ENCODE measurements at places on chromosomes 1 and 21.

- no peak for DNase-seq
These were observed 41.4 kb upstream of the DNASE2B start for GRCh38 chr1:84356881-84357280.

GRCh38 chr1:212600071-212600915, 8.3 kb upstream of the ATF3 start:
- DNase-seq, result no peak

DNA sequence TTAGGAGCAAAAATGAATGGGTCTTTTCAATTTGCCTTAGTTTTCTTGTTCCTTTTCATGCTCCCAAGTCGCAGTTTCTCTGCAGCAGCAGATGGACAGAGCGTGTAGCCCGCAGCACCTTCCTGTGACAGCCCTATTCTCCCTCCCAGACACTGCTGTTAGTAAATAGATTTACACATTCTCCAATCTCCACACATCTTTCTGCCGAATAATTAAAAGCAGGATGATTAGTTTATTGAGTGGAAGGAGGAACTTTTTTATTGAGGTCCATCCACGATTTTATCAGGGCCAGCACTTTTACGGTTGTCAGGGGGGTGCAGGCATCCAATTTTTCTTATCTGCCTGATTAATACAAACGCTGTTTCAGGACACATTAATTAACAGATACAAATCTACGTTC, 98.2 kb upstream of the USH2A start:
- DNase-seq, result no peak

DNA sequence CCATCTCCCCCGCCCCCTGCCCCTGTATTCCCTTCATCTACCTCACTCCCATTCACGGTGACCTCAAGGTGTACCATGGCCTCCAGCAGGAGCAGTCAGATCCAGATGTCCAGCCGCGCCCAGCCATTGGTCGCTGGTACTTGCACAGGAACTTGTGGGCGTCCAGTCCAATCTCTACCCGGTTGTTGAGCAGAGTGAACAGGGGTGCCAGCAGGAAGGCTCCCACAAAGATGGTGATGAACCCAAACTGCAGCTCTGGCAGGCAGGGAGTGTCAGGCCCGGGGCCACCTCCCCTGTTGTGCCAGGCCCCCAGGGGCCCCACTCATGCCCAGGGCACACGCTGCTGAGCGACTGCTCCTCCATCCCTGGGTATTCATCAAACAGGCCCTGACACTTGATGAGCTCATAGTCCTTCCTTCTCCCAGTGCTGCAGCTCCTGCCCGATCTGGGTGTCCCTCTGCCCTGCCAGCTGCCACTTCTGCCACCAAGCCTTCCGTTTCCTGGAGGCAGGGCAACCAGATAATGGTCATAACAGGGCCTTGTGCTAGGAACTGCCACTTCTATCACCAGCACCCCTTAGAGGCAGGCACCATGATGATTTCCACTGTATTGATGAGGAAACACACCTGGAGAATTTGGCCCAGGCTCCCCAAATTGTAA, 5.7 kb upstream of the ARHGEF19 start:
- DNase-seq, result no peak

GRCh38 chr1:193726722-193727121, 540.3 kb upstream of the B3GALT2 start:
- no peak for DNase-seq

DNA sequence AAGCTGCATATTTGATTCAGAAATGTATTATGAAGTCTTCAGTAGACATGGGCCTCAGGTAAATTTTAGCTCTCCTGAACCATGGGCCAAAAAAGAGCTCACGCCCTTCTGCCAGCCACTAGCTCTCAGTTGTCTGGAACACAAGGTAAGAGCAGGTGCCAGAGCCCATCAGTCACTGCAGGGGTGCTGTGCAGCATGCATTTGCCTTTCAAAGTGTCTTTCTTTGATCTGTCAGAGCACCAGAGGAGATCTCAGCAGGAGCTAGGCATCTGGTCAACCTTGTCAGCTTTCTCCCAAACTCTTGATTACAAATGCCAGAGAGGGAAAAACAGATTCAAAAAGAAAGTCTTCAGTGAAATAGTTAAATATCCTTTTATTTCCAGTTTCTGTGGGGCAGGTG, 332.3 kb downstream of the COL11A1 start:
- no peak for DNase-seq

DNA sequence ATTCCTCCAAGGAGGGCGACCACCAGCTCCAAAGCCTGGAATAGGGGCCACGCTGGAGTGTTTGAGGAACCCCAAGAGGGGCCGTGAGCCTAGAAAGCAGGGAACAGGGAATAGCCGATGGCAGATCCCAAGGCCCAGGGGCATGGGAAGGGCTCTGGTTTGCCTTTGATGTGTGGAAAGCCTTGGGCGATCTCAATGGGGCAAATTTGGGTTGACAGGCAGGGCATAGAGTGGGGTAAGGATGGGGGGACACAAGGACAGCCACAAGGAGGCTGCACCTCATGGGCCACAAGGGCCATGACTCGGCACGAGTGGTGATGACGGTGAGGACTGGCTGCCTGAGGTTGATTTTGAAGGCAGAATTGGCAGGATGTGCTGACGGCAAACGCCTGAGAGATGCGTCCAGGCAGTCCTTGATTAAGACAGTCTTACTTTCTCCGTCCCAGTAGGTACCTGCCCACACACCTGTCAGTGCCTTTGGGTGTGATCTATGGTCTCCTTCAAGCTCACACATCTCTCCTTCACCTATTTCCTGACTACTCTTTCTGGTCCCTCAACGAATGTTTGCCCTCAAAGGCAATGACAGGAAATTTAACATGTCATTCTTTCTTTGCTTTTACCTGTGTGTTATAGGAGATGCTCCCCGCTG, 2.0 kb upstream of the TMPRSS3 start:
- no peak for DNase-seq

DNA sequence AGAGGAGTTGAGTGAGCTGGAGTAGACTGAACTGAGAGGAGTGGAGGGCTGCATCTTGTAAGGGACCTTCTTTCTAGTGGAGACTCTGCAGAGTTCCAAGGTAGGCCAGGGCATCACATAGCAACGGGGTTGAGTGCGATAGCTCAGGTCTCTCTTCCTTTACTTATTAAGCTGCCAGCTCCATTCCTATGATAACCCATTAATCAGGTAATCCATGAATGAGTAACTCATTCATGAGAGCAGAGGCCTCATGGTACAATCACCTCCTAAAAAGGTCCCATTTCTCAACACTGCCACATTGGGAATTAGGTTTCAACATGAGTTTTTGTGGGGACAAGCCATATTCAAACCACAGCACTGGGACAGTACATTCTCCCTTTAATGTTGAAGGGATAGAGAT, 21.3 kb downstream of the VN1R5 start:
- DNase-seq, result no peak

- DNase-seq, result no peak
These were observed 9.8 kb downstream of the CD101 start for GRCh38 chr1:117011334-117011733.

DNA sequence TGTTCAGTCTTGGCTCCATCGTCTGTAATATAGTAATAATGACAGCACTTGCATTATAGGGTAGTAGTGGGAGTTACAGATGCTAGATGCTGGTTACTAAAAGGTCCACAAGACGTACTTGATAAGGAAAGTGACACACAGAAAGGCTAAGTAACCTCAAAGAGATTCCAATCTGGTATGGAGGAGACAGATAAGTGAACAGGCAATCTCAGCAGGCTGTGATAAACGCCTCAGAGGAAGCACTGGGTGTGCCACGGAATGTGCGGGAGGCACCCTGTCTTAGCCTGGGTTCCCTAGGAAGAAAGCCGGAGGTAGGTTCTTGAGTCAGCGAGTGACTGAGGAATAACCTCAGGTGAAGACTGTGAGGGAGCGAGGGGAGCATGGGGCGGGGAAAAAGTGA, 4.6 kb upstream of the CTPS1 start:
- no peak for DNase-seq

GRCh38 chr1:184691719-184692324, 62.8 kb downstream of the EDEM3 start:
- peak; percentile 29 for DNase-seq

DNA sequence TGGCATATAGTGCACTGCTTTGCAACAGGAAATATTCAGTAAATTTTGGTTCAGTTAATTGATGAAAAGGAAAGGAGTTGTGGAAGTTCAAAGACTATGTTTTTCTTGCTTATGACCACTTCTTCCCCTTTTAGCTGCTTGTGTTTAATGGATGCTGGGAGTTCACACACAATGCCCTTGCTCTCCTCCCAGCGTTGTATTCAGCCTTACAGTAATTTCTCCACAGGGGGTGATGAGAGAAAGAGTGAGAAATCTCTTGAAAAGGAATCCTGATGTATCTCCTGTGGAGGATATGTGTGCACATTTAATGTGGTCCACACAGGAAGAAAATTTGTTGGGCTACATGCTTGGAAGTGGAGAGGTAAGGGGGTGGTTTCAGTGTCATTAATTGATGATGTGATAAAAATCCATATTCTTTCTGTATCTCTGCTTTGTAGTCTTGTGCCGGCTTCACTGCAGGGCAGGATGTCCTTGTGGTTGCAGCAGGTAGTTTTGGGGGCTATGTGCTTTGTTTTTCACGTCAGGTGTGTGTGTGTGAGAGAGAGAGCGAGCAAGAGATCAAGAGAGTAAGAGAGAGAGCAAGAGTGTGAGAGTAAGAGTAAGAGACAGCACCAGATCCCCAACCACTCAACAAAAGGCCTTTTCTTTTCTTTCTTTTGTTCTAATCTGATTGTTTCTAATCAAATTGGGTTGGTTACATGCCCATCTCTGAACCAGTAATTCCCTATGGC, 204.4 kb downstream of the RWDD3 start:
- DNase-seq, result no peak

DNA sequence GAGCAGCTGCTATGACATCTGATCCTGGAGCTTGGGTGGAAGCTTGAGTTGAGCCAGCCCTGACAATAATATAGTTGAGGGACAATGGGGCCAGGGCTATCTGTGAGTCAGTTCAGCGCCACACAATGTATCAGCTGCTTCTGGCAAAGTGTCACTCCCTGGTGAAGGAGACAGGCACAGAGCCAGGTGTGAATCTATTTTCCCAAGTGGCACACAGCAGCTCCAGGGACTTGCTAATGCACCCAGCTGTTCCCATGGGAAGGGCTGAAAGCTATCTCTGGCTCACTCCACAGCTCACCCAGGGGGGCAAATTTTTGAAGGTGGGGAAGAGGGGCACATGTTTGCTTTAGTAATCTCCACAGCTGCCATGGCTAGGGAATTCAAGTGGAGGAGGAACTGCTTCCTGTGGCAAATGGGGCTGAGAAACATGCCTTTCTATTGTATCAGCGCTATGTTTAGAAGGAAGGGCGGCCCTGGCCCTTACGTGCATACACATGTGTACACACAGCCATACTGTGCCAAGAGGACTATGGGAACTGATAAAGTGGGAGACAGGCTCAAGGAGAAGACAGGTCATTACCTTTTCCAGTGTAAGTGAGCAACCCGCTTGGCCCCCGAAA, 2.2 kb downstream of the CYB5R1 start:
- no peak for DNase-seq

DNA sequence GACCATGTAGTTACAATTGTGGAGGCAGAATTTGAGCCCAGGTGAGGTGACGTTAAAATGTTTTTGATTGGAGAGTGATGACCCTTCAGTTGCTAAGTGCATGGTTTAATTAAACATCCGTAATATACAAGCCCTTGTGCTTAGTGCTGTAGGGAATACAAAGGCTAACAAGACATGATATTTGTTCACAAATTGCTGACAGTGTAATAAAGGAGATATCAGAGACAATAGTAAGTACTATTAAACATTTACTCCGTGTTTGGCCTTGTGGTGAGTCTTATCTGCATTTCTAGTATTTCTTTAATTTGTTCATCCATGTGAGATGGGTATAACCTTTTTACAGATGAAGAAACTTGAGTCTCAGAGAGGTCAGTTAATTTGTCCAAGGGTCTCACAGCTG, 37.9 kb downstream of the RLF start:
- DNase-seq, result no peak

DNA sequence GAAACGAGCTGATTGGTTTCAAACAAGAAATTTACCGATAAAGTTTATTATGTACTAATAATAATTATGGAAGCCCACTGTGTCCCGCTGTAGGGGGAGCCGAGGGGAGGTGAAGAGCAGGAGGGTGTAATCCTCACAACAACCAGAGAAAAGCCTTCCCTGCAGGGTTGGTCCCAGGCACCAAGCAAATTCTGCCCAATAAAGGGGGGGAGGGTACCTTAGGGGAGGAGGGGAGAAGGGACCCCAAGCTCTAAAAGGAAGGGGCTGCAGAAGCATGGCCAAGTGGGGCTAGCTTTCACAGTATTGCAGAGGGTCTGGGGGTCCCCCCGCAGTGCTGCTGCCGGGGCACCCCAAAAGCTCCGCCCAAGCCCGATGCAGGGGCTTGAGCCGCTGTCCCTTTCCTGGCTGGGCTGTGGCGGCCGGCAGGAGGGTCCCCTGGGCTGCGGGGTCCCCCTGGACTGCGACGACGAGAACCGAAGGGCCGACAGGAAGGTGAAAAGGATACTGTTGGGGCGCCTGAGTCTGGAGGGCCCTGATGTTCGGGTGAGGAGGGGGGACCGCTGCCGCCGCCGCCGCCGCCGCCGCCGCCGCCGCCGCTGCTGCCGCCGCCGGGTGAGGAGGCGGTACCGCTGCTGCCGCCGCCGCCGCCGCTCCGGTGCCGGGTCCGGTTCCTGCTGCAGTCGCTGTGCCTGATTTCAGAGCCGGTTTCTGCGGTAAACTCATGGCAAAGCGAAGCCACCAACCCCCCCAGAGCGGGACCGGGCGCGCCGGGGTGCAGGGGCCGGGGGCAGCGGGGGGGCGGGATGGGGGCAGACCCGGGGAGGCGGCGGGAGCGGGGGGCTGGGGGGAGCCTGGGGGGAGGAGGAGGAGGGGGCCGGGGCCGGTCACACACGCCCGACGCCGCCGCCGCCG, 771 bp downstream of the EIF4G3 start:
- peak; percentile 39 for DNase-seq

- DNase-seq, result no peak
These were observed 84.8 kb downstream of the KCNJ15 start for GRCh38 chr21:38341546-38342012.

- no peak for DNase-seq
These were observed 138.9 kb downstream of the TOMM20 start for GRCh38 chr1:234989479-234990327.

DNA sequence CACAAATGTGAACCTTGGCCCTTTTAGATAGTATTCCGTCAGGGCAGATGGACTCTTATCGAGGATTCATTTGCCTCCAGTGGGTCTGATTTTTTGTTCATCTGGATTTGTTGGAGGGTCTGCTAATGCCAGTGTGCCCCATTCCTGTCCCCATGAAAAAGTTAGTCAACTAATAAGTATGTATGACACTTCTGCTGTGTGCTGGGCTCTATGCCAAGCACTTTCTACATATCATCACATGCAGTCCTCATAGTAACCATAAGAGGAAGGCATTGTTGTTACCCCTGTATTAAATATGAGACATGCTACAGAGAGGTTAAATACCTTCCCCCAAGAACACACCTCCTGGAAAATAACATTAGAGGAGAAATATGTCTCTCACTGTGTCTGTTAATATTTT, 46.6 kb upstream of the MAB21L3 start:
- no peak for DNase-seq

- no peak for DNase-seq
These were observed 107.7 kb downstream of the BACH1 start for GRCh38 chr21:29406385-29406784.

- peak; percentile 72 for DNase-seq
These were observed 102.0 kb downstream of the BEND5 start for GRCh38 chr1:48674641-48675040.

- no peak for DNase-seq
These were observed 320.2 kb downstream of the MATN1 start for GRCh38 chr1:30403061-30403645.
